ENCODE measurements at places on chromosomes 3 and 15.

DNA sequence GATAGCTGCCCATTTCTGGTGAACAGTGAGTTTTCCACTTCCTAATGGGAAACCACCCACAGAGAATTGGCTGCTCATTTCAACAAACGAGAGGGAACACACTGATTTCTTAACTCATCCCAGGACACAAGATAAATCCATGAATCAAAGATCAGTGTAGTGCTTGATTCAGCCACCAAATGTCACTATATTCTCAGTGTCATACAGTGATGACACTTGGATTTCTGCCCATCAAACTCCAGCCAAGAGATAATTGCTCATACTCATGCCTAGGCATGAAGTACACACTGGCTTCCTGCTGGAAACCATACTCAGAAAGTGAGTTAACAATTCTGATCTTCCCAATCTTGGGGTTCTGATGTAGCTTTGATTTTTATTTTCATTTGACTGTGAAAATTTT, 35.4 kb upstream of the GRM7 start:
- DNase-seq, result no peak

DNA sequence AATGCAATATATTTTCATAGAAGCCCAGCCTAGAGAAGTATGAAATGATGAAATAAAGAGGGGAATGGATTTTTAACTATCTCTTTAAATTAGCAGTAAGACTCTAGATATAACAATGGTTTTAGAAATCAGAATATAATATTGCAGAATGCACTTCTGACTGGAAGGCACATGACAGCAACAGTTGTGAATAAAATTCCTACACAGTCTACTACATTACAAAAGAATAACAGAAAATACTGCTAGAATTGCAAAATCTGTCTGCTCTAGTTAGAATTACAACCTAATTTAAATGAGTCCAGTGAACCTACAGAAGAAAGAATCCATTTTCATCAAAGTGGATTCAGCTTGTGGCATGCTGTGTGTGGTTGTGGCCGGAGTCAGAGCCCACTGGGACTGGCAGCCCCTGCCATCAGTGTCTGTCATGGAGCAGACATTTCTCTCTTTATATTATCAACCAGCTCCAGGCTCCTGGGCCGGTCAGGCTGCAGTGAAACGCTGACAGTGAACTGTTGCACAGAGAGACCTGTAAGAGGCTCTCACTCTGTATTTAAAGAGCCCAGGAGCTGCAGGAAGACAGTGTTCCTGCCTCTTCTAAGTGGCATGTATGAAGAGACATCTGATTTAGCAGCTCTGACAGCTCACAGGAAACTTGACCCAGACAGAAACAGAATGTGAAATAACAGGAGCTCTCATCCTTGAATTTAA, 1523.8 kb upstream of the CADM2 start:
- DNase-seq, result no peak

DNA sequence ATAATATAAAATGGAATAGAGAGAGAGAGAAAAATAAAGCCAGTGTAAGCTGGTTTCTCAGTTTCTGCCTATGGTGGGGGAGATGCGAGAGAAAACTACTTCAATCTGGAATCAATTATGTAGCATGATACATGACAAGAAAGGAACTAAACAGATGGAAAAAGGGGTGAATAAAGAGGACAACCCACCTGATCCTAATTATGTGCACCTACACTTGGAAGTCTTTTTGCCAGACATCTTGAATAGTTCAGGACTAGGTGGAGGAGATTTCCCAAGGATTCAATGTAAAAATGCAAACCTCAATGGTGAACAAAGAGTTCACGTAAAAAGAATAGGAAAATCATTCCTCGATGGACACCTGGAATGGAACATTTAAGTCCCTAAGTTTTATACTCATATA, 524.4 kb upstream of the RGMA start:
- no peak for DNase-seq

- no peak for DNase-seq
Observed at GRCh38 chr3:186070996-186071395, 37.9 kb downstream of the ETV5 start.

- no peak for DNase-seq
Observed at GRCh38 chr15:45386420-45386819, 8.1 kb upstream of the GATM start.

DNA sequence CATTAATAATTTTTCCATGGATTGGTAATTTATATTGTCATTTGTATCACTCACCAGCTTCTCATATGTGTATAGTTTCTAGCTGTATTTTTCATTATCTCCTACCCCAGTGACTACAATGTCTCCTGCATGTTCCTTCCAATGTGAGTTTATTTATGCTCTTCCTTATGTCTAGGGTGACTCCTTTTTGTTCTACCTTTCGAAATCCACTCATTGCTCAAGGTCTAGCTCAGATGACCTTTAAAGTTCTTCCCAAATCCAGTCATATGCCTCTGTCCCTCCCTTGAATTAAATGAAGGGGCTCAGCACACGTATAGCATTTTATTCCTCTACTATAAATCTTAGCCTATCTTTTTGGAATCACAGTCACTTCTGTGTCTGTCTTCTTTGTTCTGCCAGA, 53.0 kb downstream of the TMEM45A start:
- no peak for DNase-seq

- DNase-seq, result no peak
Observed at GRCh38 chr3:193863657-193864357, 270.8 kb downstream of the OPA1 start.

- no peak for DNase-seq
Observed at GRCh38 chr3:14467814-14468620, 65.6 kb downstream of the SLC6A6 start.

DNA sequence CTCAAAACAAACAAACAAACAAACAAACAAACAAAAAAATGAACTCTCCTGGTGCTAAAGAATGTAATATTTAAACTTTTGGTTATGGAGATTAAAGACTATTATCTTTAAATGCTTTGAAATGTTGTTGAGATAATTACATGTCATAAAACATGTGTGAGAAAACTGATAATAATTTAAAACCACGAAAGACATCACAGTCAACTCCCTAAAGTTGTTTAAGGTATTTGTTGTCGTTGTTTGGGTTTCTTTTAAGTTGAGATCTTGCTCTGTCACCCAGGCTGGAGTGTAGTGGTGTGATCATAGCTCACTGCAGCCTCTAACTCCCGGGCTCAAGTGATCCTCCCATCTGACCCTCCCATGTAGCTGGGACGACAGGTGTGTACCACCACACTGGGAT, 12.0 kb downstream of the EFCAB12 start:
- no peak for DNase-seq

DNA sequence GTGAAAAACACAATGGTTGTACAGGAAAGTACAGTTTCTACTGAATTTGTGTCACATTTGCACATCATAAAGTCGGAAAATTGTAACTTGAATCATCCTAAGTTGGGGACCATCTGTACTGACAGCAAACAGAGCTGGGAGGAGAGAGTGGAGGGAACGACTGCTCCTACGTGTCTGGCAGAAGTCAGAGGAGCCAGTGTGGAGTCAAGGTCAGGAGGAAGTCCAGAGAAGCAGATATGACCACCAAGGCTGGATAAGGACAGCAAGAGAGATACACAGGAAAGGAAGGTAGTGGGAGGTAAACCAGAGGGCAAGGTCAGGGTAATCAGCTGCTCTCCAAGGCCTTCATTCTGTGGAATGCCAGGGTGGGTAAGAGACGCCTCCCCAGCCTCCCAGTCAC, 2.7 kb upstream of the CILP start:
- no peak for DNase-seq

DNA sequence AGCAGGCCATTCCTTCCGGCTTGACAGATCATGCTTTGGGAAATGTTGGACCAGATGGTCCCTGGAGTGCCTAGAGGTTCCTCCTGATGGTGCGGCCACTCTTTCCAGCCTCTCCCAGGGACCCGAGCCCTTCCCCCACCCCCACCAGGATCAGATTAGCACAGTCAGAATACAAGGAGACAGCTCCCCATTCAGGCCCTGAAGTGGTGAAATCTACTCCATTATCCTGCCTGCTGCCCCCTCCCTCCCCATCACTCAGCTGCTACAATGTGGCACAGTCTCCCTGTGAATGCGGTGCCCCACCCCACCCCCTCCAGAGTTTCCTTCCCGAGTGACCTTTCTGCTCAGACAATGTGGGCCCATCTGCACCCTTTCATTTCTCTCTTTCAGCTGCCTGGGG, 29.4 kb downstream of the RNU5B-1 start:
- DNase-seq, result no peak

DNA sequence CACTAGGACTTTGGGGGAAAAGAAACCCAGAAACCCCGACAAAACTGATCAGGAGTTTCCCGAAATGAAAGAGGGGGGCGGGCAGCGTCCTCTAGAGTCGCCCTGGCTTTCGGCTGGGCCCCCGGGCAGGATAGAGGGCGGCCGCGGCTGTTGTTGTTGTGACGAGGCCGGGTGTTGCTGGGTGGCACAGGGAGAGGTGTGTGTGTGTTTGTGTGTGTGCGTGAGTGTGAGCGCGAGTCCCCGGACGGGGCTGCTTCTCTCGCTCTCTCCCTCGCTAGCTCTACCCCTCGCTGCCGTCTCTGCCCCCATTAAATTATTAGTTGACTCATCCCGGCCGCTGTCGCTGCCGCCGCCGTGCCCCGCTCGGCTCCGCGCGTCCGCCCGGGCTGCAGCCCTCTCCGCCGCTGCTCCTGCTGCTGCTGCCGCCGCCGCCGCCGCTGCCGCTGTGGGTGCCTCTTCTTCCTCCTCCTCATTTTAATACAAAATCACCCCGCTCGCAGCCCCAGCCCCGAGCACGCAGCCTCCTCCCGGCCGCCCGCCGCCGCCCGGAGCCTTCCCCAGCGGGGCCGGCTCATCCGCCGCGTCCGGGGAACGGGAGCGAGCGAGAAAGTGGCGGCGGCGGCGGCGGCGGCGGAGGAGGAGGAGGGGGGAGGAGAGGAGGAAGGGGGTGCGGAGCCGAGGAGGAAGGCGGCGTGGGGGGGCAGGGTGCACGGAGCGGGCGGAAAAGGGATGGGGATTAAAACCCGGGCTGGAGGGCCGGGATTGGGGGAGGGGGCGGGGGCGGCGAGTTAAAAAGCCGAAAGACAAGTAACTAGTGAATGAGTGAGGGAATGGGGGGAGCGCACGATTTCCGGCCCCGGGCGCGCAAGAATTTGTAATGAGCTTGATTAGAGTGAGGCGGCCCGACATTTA, at the start of gene SATB1:
SATB1 (minus strand) TSS at position 611 of the 912 bp plus-strand sequence. CDS start 4,372 bp downstream, outside the sequence.
- DNase-seq, result no peak

DNA sequence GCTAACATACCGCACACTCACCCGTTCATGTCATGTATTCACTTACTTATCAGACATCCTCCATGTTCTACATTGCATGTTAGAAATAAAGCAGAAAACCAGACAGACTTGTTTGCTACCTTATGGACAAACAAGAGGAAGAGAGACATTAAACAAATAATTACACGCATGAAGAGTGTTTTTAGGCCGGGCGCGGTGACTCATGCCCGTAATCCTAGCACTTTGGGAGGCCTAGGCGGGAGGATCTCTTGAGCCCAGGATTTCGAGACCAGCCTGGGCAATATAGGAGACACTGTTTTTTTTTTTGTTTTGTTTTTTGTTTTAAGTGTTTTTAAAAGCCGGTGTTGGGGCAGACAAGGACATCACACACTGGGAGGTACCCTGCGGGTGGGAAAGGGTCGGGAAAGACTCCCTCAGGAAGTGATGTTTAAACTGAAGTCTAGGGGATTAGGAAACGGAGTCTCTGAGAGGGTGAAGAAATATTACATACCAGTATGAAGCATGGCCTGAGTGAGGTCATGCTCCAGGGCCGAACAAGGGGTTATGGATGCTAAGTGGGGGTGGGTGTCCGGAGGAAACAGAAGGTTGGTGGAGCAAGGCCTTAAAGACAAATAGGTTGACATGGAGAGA, 2.1 kb upstream of the USP3 start:
- DNase-seq, result no peak

DNA sequence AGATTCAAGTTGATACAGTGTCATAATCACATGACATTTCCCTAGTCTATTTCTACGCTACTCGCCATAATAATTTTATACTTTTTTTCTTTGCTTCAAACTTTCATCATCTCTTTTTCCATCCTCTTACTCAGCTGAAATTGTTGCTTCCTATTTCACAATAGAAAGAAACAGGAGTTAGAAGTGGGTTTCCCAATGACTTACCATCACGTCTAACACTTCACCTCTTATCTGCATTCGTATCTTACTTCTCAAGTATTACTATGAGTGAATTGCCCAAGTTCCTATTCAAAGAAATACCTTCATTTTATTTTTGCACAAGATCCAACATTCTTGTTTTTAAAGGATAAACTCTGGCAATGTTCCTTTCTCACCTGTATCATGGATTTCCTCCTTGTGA, 1539.9 kb downstream of the SI start:
- no peak for DNase-seq

- no peak for DNase-seq
Observed at GRCh38 chr3:198025644-198026043, 65.6 kb downstream of the LMLN start.

DNA sequence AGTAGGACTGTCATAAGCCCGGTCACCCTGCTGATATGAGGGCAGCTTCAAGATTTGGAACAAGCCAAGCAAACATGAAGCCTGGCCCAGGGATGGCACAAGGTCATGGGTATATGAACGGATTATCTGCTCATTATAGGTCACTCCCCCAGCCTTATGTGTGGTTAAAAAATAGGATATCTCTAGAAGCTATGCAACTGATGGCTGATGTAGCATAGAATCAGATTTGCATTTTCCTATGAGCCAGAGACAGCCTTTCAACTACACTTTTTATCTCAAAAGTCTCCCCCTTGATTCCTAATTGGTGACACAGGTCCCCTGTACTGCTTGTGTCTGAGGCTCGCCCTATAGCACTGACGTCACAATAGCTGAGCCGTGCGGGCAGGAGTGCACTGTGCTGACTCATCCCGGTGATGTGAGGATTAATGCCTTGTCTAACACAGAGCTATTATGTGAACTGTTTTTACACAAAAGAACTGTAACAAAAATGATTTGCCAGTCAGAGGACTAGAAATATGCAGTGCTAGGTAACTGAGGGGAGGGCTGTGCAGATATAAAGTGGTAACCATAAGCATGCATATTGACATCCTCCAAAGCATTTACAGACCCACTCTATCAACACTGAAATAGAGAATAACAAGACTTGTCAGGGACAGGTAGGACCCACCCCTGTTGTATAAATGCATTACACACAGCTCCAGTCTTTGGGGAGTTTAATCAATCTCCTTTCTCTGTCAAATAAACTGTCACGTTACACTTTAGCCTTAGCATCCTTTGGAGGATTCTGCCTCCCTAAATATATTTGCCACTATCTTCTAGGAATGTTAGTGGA, 204.9 kb downstream of the TIGIT start:
- DNase-seq, result no peak

GRCh38 chr15:69290346-69291164, 8.2 kb upstream of the PAQR5 start:
- no peak for DNase-seq

DNA sequence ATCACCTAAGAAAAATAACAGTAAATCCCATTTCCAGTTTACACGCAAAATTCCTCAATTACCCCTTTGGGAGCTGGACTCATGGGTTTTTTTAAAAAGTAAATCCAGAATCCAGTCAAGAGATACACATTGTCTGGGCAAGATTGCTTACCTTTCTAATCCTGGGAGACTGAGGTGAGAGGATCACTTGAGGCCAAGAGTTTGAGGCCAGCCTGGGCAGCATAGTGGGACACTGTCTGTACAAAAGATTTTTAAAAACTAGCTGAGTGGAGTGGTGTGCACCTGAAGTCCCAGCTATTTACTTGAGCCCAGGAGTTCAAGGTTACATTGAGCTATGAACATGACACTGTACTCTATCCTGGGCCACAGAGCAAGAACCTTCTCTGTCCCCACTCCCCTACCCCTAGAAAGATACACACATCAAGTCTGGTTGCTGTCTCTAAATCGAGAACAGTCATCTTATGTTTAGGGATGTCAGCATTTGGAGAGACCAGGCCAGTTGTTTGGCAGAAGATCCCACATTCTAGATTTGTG, 39.0 kb downstream of the DAG1 start:
- no peak for DNase-seq

GRCh38 chr3:134473868-134474546, 11.8 kb downstream of the ANAPC13 start:
- no peak for DNase-seq
